ENCODE measurements at places on chromosomes 16 and 17.
A peak's percentile ranks its signal among the peaks of the same experiment; 100 is the strongest.

DNA sequence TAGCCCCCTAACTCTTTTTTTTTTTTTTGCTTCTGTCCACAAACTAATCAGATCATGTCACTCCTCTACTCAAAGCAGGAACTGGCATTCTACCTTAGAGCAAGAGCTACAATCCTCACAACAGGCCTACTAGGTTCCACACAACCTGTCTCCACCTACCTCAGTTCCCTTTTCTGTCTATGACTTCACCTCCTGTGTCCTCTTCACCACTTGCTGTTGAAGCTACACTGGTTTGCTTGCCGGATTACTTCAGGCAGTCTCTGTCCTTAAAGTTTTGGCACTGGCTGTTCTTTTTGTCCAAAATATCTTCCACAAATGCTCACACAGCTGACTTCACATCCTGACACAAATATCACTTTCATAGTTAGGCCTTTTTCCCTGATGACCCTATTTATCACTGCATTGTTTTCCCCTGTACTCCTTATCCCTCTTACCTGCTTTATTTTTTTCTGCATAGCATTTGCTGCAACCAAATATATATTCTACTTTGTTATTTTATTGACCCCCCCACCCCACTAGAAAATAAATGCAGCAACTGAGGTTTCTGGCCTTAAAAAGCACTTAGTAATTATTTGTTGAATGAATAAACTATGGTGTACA is 72.0 kb downstream of the KANSL1 start:
- no peak for DNase-seq

- no peak for DNase-seq
Observed at GRCh38 chr17:45757431-45758218, 26.5 kb upstream of the CRHR1 start.

DNA sequence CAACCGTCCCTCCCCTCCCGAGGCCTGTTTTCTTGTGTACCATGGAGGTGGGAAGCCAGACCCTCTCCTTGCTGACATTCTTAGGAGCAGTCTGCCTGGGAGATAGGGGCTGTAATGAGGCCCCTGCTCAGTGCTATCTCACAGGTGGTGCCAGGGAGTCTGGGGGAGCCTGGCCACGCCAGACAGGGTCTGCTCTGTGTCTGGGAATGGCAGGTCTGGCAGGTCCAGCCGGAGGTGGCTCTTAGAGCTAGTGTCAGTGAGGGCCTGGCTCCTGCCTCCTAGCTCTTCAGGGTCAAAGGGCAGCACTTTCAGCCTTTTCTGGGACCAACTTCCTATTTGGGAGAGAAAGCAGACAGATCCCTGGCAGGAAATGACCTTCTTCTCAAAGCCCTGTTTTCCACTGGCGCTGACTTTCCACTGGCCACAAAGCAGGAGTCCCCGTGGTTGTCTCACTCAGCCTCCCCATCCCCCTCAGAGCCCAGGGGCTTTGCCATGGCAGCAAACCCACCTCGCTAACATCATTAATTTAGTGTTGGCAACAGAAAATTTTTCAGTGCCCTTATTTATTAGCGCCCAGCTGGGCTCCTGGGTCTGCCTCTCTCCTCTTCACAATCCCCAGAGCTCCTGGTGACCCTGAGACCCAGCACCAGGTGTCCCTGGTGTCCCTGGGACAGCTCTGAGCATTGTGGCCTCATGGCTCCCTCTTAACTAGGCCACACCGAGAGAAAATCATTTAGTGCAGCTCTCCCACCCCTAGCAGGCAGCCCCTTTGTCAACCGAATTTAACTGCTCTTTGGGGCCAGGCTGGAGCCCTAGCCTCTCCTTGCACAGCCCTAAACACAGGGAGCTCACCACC is 24.0 kb upstream of the DOK4 start:
- no peak for DNase-seq

DNA sequence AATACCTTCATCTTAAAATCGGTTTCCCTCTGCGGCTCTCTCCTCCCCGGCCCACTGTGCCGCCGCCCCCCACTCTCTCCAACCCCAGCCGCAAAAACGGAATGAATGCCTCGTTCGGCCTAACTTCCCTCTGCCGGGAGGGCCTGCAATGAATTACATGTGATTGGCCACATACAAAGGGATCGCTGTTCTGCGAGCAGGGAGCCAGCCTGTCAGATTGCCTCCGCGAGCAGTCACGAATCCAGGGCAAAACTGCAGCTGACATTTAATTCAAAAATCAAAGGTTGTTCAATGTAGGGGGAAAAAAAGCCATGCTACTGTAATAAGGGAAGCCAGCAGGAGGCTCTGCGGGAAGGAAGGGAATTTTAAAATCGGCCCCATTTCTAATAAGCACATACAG is 84.9 kb downstream of the TBC1D16 start:
- no peak for DNase-seq

- DNase-seq = no peak
Observed at GRCh38 chr17:72118335-72119076, 2.3 kb upstream of the SOX9 start.

DNA sequence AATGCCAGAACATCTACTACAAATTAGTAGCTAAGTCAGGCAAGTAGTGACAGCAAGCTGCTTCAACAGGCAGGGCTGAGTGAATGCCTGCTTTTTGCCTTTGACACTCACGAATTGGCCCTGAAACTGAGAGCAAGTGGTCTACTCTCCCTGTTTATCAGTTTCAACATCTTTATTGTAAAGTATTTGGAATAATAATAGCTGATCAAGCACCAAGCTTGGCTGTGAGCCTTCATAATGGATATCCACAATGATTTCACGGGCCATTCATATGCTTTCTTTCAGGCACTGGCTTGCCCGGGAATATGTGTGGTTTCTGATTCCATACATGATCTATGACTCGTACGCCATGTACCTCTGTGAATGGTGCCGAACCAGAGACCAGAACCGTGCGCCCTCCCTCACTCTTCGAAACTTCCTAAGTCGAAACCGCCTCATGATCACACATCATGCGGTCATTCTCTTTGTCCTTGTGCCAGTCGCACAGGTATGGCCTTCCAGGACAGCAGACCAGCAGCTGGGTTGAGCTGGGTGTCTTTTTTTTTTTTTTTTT is 5.2 kb downstream of the TLCD3A start:
- DNase-seq = no peak

DNA sequence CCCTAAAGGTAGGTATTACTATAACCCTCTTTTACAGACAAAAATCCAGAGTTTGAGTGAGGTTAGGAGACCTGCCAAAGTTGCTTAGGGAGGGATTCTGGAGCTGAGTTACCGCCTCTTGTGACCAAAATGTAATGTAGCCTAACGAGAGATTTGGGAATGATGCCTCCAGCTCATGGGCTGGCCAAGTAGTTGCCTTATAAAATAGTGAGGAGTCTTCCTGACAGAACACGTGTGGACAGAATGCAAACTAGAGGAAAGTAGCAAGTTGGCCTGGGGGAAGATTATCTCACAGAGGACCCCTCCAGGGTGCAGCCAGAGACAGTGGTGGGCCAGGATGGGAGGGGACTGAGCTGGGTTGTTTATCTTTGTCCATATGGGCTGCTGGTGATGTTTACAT is 543.7 kb upstream of the CDH11 start:
- no peak for DNase-seq

- DNase-seq = no peak
Observed at GRCh38 chr16:23827057-23827456, 8.7 kb upstream of the PRKCB start.

DNA sequence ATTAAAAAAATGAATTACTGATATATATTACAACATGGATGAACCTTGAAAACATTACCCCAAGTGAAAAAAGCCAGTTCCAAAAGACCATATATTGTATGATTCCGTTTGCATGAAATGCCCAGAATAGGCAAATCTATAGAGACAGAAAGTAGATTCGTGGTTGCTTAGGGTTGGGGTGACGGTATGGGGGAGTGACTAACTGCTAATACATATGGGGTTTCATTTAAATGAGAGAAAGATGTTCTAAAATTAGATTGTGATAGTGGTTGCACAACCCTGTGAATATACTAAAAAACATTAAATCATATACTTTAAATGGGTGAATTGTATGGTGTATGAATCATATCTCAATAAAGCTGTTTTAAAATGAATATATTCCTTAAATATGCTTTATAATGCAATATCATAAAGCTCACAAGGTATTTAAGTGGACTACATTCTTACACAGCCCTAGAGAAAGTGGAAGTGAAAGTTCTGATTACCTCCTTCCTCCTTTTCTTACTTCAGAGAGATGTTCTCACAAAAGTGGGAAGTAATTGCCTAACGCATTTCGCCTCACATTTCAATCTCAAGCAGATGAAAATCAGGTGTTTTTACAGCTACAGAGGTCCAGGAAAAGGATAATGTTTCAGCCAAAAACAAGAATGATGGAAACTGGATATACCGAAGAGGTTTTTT is 142.7 kb upstream of the GNAO1 start:
- DNase-seq = no peak

DNA sequence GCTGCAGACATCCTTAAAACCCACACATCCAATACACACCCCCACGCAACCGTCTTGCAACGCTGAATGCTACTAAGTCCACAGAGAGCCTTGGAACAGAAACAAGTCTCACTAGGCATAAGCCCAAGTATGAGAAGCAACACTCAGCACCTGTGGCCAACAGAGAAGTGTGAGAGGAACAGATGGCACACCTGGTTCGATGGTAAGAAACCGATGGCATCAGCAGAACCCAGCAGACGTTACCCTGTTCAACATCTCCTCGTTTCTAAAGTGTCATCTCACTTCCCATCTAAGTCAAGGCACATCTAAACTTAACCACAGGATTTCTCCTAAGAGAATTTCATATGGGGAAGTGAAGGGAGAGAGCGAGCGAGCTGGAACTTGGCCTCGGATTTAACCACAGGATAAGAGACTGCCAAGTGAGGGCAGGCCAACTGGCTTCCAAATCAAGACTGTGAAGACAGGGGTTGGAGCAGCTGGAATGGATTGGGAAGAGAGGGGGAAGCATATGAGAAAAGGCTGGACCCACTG is 41.0 kb downstream of the NXPH3 start:
- no peak for DNase-seq

GRCh38 chr17:18181358-18181757 is 2.3 kb upstream of the ALKBH5 start:
- no peak for DNase-seq

- peak; percentile 96 for DNase-seq
Observed at GRCh38 chr17:39244600-39245570, 19.1 kb upstream of the STAC2 start.

DNA sequence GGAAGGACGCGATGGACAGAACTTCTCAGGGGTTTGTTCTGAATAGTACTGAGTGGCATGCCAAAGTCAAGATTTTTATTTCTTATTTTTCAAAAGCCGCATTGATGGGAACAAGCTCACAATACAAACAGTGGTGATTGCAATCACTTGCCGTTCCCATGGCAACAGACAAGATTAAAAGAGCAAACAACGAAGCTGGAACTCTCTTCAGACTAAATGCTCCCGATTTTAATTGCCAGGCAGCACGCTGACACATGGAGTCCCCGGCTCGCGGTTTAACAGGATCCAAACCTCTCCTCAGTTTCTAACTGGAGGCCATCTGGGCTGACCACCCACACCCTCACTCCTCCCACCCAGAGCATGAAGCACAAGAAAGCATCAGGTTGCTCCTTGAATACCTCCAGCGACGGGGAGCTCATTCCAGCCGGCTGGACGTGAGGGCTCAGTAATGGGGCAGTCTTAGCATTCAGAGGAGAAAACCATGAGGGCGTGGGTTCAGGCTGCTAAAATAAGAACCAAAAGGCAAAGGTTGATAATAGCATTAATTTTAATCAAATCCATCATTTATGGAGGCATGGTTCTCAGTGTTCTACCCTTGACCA is 41.5 kb downstream of the AIPL1 start:
- no peak for DNase-seq

DNA sequence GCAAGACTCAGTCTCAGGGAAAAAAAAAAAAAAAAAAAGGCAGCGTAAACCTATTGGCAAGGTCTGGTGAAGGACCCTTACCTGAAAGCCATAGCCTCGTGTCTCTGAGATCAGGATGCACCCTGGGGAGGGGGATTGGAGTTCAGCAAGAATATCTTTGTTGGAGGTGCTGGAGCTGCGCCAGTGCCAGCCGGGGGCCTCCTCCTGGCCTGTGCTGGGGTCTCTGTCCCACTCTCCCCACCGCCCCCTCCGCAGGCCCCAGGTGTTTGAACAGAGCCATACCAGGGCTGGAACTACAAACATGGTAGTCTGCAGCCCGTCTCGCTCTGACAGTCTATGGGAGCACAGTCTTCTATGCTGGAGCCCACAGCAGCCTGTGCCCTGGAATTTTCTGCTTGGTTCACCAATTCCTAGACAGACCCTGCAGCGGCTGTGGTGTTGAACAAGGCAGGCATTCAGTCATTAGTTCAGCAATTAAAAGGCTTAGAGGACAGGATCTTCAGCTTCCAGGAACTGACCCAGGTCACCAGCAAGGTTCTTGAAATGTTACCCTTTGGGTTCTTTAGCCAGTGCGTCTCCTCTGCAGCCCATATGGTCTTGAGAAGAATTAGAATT is 42.2 kb upstream of the KIFC3 start:
- no peak for DNase-seq

DNA sequence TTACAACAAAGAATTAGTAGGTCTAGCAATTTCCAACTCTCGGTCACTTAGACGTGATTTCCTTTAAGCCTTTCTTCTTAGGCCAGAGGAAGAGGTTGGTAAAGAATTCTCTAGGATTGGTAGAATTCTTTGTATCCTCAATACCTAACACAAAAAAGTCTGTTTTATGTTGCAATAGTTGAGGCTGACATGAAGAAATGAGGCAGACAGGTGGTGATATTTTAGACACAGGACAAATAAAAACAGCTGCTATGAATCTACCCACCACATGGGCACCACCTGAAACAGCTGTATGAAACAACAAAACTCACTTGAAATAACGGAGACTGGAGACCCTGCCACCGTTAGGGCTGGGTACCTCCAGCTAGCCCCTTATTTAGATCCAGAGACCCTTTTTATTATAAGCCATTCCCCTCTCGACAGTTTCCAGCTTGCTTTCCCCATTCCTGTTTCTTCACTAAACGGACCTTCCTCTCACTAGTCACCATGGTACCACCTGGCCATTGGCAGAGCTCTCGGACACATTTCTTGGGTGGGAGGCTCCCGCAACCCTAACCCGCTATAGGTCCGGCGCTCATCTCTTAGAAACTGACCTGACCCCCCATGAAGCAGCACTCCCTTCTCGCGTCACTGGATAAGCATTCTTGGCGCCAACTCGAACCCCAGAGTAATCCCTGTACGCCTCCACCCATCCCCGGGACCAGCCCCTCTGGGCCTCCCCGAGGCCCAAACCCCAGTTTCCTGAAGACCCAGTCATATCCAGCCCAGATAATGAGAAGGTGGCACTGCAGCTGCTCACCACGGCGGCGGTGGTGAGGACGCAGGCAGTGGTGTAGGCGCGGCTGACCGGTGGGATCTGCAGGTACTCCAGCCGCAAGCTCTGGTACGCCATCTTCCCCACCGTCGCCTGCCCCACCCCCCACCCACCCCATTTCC is at the start of gene DERL2:
DERL2 (minus strand) TSS at position 909 of the 936 bp plus-strand sequence; CDS start at position 892, 17 bp downstream.
- DNase-seq = no peak

All from omental fat pad (tissue), 4 donors.